ENCODE measurements at places on chromosomes 6 and 20.

- DNase-seq = no peak
These were observed 17.6 kb upstream of the NUP153 start for GRCh38 chr6:17724341-17724740.

- no peak for DNase-seq
These were observed 14.9 kb downstream of the TMEM170B start for GRCh38 chr6:11552442-11552841.

DNA sequence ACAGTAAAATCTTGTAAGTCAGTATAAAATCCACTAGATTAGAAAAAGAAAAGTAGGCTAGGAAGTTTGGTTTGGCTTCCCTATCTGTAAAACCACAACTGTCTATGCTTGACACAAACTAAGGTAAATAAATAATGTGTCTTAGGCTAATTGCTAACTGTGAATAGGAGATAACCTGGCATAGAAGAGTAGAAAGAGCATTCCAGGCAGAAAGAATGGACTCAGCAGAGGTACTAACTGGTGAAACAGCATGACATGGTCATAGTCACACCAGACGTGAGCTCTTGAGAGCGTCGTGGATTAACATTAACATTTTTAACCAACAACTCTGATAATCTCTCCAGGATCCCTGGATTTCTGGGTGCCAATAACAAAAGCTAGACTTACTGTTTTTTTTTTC lies 8.7 kb upstream of the WTAP start:
- no peak for DNase-seq

GRCh38 chr6:137160763-137161162 lies 12.7 kb downstream of the IL22RA2 start:
- DNase-seq = peak; percentile 16

DNA sequence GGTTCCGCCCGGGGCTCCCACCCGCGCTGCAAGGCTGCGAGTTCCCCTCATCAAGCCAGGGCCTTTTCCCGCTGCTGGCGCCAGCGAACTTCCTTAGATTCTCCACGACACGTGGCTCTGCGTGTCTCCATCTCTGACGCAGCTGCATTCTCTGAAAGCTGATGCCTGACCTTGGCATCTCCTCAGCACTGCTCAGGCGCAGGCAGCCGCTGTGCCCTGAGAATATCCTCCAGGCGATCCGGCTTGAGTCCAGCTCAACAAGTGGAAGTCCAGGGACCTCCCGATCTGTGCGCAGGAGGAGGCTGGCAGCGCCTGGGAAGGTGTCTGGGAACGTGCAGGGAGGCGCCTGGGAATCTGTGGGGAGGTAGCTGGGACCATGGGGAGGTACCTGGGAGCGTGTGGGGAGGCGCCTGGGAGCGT lies 171.2 kb upstream of the THBS2 start:
- peak; percentile 50 for DNase-seq

DNA sequence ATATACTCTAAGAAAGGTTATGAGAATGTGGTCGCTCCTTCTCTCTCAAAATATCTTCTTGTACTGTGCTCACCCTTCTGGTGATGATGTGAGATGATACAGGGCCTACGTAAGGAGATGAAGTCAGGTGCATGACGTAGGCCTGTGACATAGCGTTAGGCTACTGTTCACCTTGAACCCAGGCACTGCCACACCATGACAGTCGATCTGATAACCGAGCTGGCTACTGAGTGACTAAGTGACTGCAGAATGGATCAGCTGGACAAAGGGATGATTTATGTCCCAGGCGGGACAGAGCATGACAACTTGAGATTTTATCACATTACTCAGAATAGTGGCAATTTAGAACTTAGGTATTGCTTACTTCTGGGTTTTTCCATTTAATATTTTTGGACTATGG lies 11.2 kb downstream of the SLC24A3 start:
- no peak for DNase-seq
